ENCODE measurements at places on chromosomes 7 and 10.

DNA sequence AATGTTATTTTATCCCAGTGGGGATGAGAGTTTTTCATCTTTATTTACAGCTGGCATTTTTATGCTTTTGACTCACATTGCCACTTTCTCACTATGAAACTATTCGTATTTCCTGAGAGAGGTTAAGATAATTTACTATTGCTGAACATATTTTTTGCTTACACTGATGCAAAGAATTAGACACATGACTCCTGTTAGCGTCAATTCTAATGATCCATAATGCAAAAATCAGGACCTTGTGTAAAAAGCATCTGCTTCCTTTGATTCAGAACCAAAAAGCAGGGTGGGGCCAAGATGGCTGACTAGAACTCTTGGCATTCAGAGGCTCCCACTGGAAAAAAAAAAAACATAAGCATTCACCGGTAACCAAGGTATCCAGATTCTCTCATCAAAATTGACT, 464.8 kb downstream of the SEMA3D start:
- no peak for DNase-seq

- DNase-seq = no peak
These were observed 165.8 kb downstream of the CCSER2 start for GRCh38 chr10:84493951-84494848.

DNA sequence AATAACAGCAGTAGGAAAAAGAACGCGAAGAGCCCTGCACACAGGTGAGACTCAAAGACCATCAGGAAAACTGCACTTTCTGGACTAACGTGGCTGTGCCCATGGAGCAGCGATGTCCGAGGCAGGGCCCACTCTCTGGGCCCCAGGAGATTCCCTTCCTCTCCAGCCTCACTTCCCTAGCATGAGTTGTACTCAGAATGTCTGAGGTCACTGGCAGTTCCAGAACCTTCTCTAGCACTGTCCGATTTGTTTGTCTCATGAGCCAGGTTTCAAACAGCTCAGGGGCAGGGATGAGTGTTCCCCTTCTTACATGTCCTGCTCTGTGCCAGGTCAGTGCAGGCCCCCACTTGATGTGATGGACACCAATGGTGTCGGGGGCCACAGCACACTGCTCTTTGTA, 484.2 kb downstream of the PTPRN2 start:
- no peak for DNase-seq

- DNase-seq = no peak
These were observed 16.8 kb downstream of the UBE2D4 start for GRCh38 chr7:43942997-43943396.

DNA sequence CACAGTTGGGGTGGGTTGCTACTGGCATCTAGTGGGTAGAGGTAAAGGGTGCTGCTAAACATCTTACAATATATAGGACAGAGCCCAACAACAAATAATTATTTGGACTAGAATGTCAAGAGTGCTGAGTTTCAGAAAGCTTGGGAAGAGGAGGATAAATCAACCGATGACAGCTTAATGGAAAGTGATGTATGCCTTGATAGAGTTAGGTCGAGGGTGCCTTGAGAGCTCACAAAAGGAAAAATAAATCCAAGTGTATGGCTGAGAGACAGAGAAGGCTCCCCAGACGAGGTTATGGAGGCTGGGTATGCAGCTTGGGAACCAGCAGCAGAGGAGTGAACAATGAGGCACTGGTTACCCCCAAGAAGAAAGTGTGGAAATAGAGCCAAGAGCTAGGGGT, 211.1 kb downstream of the HDAC9 start:
- no peak for DNase-seq

DNA sequence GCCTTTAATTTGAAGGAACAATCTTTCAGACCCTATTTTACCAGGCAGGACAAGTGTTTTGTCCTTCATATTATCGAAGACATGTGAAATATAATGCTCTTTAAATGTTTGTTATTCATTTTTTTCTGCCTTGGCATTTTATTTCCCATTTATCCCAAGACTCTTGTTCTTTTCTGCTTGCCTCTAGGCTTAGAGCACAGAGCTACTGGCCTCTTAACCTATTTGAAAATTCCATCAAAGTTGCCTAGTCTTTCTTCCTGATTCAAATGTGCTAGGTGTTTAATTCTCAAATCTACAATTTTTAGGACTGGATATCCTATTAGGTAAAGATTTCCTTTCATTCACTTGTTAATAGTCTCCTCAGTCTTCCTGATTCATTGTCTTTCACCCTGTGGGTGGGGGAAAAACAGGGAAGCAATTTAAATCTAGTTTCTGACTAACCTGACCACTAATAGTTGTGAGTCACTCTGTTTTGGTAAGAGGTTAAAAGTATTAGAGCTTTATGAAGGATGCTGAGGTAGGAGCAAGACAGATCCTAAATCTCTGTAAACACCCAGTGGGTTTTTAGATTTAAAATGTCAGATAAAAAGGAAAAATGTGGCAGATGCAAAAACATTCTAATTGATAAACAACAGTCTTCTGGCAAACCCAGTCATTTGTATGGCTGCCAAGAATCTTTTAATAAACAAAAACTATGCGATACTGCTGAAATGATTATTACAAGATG, 1.5 kb downstream of the LIPK start:
- DNase-seq = no peak

- no peak for DNase-seq
These were observed 425.8 kb upstream of the STEAP1 start for GRCh38 chr7:89728481-89728880.

- DNase-seq = no peak
These were observed 211.1 kb upstream of the LRRTM3 start for GRCh38 chr10:66714741-66715140.

DNA sequence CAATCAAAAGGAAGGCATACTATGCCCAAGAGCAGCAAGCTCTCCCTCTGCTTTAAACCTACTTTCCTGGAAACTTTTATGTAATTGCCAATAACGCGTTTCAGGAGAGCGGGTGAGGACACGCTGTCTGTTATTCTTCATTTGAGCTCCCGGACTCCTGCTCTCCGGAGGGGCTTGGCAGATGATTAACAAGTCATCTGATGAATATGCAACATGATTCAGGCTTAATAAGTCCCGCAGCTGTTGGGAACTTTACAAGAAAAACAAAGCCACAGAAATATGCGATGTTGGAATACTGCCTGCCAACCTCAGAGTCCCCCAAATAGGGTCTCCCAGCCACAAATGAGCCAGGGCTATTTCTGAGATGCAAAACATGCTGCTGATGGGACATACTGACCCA, 348.0 kb downstream of the GPAM start:
- DNase-seq = no peak

GRCh38 chr7:52269669-52270068, 765.8 kb upstream of the POM121L12 start:
- DNase-seq = no peak

GRCh38 chr10:79336276-79336675, 11.0 kb upstream of the PPIF start:
- DNase-seq = no peak

DNA sequence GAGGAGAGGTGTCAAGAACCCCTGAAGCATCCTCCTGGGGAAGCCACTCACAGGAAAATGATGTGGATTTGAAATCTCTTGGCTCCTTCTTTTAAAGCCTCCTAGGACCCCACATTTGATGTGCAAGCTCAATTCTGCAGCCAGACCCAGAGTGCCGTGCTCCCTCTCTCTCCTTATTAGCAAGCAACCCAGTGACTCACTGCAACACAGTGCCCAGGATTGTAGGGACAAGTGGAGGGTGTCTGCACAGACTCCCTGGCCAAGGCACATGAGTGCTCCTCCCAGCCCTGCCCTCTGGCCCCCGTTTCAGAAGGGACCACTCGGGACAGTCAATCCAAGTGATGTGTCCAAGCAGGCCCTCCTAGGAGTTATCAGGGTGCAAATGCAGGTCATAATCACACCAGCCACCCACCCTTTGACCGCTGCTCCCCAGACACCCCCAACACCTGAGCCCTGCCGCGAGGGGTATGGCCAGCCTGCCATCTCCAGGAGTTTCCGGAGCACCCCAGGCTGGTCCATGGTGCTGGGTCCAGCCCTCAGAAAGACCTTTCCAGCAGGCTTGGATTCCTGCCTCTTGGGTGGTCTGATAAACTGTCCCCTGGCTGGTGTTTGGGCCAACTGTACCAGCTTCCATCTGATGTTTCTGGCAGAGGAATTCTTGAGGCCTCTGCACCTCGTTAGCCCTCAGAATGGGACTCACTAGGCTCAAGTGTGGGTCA, 54.5 kb upstream of the CXCL12 start:
- DNase-seq = no peak

DNA sequence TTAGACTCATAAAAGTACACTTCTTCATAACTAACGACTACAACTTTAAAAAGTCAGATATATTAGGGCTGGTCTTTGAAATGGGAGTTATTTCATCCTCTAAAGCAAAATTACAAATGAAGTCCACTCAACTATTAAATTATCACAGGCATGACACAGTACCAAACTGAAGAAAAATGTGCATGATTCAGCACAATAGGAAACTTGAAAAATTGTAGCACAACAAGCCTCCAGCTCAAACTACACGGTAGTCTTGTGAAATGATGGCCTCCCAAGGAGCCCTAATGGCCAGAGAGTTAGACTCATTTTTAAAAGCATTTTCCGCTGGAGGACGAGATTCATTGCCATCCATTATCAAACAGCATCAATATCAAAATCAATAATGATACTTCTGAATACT, 76.4 kb downstream of the MAGI2 start:
- DNase-seq = no peak

DNA sequence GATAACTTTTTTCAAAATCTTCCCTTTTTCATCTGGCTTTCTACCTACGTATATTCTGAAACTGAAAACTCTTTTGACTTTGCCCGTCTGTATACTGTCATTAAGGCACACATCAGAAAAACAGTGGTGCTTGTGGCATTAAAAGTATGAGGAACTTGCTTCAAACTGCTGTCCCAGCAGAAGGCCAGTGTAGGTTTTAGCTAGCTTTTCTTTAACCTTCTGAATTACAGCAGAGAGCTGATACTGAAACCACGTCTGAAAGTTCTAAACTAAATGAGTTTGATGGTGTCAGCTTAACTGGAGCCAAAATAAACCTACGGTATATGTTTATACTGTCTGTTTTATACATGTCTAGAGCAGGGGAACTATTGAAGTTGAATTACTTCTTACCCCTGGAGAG, 283.4 kb downstream of the TFEC start:
- no peak for DNase-seq

- no peak for DNase-seq
These were observed 32.4 kb downstream of the WDR86 start for GRCh38 chr7:151377406-151377805.

- DNase-seq = no peak
These were observed 52.3 kb upstream of the SLC35B4 start for GRCh38 chr7:134368851-134369544.

DNA sequence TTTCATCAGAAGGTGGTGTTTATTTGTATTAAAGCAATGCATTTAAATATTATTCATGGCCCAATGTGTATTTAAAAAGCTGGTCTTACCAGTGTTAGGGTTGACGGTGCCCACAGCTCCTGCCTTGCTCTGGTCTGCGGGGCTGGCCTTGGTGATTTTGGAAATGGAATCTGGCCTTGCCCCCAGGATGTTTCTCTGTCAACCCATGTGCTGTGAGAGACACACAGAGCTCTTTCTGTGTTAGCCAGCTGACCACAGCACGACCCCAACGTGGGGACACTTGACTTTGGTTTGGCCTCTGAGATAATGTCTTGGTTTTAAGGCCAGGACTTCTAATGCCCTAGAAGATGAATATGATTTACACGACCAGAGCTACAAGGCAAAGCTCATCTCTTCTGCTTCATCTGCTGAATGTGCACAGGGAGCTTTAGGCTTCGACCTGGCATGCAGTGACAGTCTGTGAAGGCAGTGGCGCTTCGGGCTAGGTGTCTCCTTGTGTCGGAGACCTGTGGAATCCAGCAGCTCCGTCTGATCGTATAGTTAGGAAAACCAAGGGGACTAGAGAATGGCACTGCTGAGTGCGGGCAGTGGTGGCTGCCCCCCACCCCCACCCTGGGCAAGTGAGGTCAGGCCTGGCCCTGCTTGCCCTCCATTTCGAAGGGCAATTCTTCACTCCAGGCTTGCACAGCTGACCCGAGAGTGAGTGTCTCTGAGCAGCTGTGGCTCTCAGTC, 246.1 kb downstream of the EBF3 start:
- no peak for DNase-seq

- DNase-seq = no peak
These were observed 8.6 kb downstream of the PSAP start for GRCh38 chr10:71842422-71842821.

DNA sequence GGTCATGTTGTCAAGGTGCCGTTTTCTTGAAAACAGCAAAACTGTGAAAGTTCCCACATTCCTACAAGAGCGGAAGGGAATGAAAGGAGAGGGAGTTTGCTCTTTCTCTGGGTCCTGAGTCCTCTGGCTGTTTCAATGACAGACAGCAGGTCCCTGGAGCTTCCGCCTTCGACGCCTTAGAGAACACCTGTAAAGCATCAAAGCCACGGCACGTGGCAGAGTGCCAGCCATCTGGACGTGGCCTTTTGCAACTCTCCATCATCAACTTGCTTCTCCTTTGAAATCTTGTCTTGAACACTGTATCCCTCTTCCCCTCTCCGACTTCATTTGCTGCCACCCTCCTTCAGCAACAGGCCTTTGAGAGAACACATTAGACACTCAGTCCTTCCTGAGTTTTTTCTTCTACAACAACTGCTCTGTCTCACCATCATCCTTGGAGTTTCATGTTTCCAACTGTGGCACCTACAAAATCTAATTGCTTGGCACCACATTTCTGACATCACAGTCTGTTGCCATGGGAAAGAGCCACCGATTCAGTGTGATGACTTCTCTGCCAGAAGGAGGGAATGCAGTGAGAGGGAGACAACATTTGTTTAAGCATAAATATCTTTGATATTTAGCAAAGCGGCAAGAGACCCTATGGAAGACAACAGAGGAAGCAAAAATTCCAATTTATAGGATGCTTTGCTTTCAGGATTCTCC, 204.9 kb upstream of the PTER start:
- DNase-seq = no peak

GRCh38 chr7:4054158-4054557, 627.9 kb upstream of the FOXK1 start:
- DNase-seq = no peak

DNA sequence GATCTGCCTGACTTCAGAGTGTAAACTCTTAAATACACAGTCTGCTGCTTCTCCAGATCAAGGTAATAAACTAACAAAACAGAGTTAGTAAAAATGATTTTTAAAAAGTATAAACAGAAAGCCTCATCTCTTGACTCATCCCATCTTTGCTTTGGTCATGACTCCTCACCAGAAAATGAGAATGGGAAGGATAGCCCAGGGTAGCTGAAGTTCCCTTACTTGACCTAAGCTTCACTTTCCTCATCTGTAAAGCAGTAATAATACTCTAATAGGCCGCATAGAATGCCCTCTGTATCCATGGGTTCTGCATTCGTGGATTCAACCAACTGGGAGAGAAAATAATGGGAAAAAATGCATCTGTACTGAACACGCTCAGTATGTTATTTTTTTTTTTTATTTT, 11.3 kb upstream of the SLC25A28 start:
- DNase-seq = no peak

All from stimulated activated CD4-positive, alpha-beta T cell treated with anti-CD3 and anti-CD28 coated beads, Interleukin-2, amount 100 ng/mL, for 4 hours (primary cell).